ENCODE measurements at places on chromosomes 4 and X.
A peak's percentile ranks its signal among the peaks of the same experiment; 100 is the strongest.

DNA sequence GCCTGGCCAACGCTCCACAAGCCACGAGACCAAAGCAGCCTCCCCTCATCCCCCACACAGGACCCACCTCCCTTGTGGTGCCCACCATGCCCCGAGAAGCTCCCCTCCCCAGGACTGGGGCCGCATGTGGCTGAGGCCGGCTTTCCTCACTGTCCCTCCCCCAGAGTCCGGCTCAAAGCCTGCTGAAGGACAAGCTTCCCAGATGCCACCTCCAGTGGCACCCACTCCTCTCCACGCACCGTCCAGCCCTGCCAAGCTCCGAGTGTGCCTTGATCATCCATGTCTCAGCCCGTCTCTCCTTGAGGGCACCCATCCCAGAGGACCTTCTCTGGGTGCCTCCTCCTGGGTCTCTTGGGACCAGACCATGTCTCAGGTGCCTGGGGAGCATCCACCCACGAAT, 58.8 kb upstream of the MXD4 start:
- no peak for DNase-seq

GRCh38 chr4:35757836-35758235, 486.5 kb downstream of the ARAP2 start:
- no peak for DNase-seq

DNA sequence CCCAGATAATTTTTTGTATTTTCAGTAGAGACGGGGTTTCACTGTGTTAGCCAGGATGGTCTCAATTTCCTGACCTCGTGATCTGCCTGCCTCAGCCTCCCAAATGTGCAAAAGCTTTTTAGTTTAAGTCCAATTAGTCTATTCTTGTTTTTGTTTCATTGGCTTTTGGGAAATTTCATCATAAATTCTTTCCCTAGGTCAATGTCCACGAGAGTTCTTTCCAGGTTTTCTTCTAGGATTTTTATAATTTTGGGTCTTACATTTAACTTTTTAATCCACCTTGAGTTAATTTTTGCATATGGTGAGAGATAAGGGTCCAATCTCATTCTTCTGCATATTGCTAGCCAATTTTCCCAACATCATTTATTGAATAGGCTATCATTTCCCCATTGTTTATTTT, 36.3 kb upstream of the PDLIM5 start:
- no peak for DNase-seq

GRCh38 chr4:2837904-2838496, 5.6 kb upstream of the ADD1 start:
- DNase-seq, result peak; percentile 57

DNA sequence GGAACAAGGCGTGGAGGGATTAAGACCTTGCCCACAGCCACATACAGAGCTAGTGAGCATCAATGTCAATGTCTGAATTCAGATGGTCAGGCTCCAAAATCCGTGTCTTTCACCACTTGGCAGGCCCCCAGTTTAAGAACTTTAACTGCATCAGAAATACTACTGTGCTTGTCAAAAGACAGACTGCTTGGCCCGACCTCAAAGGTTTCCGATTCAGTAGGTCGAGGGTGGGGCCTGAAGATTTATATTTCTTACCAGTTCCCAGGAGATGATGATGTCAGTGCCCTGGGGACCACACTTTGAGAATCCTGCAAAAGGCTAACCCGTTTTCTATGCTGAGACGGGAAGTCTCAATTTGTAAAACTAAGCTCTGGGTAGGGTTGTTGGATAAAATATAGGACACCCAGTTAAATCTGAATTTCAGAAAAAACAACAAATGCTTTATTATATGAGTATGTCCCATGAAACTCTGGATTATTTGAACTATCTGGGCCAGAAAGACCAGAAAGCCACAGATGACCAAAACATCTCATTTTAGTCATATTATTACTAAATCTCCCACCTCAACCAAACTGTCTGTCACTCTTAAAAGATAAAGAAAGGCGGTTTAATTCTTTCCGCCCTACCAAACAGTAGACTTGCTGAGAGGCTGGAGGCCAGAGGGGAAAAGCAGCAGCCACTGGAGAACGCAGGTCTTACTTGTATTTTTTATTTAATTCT, 42.7 kb downstream of the GATB start:
- DNase-seq, result no peak

DNA sequence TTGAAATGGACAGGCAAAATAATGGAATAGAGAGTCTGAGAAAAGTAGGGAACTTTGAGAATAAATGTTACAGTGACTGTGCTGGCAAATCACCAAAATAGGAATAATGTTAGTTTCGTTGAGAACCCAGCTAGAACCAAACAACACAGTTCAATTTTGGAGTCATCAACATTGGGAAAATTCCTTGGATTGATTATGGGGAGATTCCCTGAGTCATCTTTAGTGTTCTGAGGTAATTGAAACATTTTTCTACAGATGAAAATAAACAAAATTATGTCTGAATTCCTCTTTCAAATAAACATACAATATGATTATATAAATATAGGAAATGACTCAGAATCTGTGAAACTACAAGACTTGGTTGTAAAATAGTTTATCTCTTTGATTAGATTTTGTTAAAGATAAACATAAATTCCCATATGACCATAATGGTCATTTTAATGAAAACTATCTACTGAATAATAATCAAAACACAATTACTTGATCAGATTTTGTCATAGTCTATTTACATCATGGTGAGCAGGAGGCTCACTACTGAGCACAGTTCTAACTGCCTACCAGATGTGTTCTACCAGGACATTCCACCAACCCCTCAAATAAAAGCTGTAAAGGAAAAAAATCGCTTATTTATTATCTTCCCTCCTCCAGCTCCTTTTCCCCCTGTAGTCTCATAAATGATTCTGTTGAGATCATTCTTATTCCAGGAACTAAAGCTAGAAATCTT, 51.4 kb upstream of the GABRA2 start:
- no peak for DNase-seq

DNA sequence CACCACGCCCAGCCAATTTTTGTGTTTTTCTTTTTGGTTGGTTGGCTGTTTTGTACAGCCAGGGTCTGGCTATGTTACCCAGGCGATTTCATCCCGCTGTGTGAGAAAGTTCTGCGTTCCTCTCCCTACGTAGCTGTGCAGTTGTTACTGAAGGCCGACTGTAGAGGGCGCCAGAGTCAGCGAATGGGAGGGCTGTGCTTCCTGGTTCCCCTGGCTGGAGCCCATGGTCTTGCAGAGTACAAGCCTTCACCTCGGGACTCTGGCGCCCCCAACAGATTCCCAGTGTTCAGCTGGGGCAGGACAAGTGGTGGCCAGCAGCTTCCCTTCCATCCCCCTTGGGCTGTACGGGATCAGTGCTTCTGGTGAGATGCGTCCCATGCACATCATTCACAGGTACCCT, 5.6 kb upstream of the CT45A1 start:
- no peak for DNase-seq

- DNase-seq, result no peak
Observed at GRCh38 chrX:45598861-45599260, 398.2 kb upstream of the DIPK2B start.

GRCh38 chr4:10024303-10024702, 3.0 kb upstream of the SLC2A9 start:
- DNase-seq, result no peak

- DNase-seq, result no peak
Observed at GRCh38 chr4:27154706-27155105, 294.1 kb downstream of the STIM2 start.

DNA sequence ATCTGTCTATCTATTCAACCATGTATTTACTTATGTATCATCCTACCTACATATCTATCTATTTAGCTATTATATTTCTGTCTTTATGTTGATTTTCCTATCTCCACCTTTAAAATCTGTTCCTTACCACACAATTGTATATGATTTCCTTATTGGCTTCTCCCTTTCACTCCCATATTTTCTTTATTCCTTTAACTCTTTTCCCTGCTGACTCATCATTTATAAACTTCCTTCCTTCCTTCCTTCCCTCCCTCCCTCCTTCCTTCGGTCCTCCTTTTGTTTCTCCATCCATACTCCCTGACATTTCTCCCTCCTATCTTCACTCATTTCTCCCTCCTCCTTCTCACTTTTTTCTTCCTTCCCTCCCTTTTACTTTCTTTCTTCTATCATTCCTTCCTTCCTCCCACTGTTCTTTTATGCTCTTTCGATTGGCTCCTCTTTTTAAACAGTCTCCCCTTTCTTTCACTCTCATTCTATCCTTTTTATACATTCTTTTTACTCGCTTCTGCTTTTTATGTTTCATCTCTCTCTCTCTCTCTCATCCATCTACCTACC, 100.3 kb downstream of the RBMX2 start:
- no peak for DNase-seq

DNA sequence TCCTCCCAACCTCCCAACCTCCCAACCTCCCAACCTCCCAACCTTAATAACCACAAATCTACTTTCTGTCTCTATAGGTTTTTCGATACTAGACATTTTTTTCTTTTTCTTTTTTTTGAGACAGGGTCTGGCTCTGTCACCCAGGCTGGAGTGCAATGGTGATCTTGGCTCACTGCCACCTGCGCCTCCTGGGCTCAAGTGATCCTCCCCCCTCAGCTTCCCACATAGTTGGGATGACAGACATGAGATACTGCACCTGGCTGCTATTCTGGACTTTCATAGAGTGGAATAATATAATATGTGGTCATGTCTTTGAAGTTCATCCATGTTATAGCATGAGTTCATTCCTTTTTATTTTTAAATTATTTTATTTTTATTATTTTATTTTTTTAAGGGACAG, 39.5 kb upstream of the ZFX start:
- no peak for DNase-seq

DNA sequence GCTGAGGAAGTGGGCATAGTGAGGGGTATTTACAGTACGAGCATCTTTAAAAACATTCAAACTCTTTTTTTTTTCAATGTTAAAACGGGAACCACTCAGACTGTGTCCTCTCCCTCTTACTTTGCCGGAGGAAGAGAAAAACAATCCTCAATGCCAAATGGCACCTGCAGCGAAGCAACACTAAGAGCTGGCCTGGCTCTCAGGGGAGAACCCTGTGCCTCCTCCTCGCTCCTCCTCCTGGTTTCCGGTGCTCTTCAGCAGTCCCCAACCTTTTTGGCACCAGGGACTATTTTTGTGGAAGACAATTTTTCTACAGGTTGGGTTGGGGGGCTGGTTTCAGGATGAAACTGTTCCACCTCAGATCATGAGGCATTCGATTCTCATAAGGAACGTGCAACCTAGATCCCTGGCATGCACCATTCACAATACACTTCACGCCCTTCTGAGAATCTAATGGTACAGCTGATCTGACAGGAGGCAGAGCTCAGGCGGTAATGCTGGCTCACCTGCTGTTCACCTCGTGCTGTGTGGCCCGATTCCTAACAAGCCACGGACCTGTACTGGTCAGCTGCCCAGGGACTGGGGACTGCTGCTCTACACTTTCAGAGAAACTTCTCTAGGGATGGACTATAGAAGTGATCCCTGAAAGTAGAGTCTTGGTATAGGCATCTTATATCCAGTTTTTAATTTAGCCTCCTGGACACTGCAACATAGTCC, 404.1 kb downstream of the RAPGEF2 start:
- no peak for DNase-seq

DNA sequence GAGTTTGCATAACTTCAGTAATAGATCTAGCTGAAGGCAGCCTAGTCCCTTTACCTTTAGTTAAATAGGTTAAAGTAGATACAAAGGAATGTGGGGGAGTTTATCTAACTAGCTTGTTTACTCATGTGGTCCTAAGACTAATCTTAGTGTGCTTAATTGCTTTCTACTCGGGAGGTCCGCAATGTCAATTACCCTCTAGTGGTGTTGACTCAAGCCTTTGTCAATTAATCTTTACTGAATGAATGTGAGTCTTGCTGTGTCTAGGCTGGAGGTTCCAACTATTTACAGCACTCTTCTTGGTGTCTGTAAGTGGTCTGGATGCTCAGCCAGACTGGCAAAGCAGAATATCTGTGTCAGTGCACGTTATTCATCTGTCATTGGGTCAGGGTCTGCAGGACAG, 17.9 kb upstream of the YTHDC1 start:
- no peak for DNase-seq

DNA sequence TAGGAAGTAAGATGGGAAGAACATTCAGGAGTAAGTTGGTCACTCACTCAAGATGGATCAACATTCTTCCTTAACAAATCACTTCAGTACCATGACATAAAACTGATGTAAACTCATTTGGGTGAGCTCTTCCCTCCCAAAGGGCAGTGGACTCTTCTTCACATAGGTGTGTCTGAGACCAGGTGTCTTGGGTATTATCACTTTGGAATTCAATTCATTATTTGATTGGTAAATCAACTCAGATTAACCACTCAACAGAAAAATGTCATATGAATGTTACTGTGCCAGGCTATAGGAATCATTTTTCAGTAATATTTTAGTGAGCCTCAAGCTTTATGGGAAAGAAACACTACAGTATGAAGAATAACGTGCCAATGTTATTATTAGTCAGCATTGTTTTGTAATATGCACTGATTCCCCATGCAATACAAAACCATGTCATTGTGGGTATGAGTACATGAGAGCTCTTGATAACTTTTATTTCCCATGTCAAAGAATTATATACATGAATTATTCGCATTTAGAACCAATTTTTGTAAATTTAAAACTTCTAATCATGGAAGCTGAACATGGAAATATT, 58.6 kb upstream of the ETNPPL start:
- no peak for DNase-seq

- DNase-seq, result no peak
Observed at GRCh38 chrX:72031634-72032033, 100.1 kb downstream of the RTL5 start.

Data from stimulated activated CD8-positive, alpha-beta memory T cell treated with anti-CD3 and anti-CD28 coated beads, Interleukin-2, amount 100 ng/mL, for 1 hour (primary cell).